ENCODE measurements at places on chromosomes 3 and 15.
A peak's percentile ranks its signal among the peaks of the same experiment; 100 is the strongest.

GRCh38 chr15:95603802-95604201 is 726.7 kb upstream of the NR2F2 start:
- DNase-seq = no peak

DNA sequence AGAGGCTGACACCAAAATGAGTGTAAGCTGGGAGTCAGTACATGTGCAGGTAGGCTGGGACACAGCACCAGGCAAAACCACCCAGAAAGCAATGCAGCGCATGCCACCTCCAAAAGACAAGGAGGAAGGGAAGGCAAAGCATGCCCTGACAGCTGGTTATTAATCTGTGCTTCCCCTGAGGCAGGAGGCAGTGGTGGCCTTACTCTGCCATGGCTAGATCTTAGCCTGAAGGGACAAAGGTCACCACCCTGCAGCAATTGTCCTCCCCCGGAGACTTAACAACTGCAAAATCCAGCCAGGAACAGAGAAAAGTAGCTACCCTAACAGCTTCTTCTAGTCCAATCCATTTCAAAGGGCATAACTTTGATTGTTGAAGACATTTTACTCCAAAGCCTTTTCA is 73.7 kb downstream of the PLD1 start:
- DNase-seq = no peak

DNA sequence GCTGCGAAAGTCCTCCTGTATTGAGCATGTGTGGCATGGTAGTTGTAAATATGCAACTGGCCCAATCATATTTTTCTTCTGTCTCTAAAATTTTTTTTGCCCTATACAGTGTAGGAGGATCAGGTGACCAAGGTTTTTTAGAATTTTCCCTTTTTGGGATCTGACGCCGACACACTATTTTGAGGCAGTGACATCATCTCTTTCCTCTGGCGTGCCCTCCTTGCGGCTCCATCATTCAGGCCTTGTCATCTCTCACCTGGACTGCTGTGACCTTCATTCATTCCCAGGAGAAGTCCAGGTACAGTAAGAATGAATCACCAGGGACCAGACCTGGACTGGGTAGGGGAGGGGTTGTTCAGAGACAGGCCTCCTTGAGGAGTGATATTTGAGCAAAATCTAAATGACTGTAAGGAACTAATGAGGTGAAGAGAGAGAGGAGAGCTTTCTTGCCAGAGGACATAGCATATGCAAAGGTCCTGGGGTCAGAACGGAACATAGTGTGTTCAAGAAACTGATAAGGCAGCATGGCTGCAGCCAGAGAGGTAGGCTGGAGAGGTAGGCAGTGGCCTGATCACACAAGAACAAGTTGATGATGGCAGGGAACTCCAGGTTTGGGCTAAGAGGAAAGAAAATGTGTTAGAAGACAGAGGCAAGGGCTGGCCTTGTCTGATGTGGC is 38.7 kb downstream of the ARNT2 start:
- DNase-seq = no peak

DNA sequence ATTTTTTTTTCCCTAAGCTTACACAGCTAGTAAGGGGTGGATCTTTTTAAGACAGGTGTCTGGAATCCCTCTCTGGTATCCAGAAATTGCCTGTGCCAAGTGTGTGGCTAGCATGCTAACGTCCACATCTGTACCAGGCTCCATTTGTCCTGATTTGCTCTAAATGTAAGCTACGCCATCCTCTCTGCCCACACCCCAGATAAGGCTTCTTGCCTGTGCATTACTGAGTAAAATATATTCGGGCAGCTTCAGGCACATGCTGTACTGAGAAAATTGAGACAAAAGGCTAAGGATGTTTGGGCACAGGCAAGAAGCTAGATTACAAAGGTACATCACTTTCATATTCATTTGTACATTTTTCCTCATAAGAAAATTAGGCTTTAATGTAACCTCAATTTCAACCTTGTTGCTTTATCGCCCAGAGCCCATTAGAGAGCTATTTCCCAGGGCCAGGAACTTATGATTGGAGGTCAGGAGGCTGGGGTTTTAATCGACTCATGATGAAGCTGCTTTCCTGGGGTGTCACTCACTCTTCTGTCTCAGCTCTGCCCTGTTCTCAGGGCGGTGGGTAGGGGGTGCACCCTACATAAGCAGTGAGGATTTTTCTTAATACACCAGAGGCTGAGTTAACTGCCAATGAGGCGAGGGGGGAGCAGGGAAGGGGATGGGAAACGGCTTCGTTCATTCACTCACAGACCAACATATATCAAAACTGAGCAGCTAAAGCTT is 106.3 kb downstream of the RORA start:
- DNase-seq = no peak

- no peak for DNase-seq
Observed at GRCh38 chr15:27214032-27214431, 243.1 kb downstream of the GABRG3 start.

GRCh38 chr15:79765081-79765480 is 131.7 kb downstream of the MTHFS start:
- DNase-seq = no peak

GRCh38 chr3:156691920-156692319 is 17.5 kb downstream of the TIPARP start:
- DNase-seq = peak; percentile 86

DNA sequence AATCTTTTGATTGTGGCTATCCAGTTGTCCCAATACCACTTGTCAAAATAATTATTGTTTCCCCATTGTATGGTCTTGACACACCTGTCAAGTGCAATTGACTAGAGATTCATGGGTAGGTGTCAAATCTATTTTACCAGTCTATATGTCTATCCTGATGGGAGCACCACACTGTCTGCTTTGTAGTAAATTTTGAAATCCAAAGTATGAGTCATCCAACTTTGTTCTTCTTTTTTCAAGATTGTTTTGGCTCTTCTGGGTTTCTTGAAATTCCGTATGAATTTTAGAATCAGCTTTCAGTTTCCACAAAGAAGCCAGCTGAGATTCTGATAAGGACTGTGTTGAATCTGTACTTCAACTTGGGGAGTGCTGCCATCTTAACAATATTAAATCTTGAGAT is 71.9 kb downstream of the CSNK1G1 start:
- peak; percentile 68 for DNase-seq

GRCh38 chr3:129240436-129240835 is 9.0 kb upstream of the COPG1 start:
- peak; percentile 65 for DNase-seq

DNA sequence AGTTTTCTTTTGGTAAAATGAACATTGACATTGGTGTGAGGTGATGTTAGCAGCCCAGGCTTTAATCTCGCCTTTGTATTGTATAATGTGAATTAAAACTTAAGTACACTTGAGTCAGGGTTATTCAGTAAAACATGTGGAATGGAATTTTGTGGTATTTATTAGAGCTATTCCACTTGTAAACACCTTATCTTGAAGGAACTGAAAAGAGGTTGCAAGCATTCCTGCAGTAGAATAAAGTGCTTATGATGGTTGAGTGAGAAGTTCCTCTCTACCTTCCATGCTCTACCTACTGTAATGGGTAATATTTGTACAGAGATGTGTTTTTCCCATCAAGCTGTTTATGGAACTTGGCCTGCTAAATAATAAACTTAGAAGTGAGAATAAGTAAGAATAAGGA is 36.1 kb downstream of the HMG20A start:
- DNase-seq = peak; percentile 26

GRCh38 chr15:67902579-67903009 is 62.7 kb upstream of the RNU6-1 start:
- no peak for DNase-seq

GRCh38 chr3:100783619-100784018 is 74.3 kb downstream of the TFG start:
- no peak for DNase-seq

DNA sequence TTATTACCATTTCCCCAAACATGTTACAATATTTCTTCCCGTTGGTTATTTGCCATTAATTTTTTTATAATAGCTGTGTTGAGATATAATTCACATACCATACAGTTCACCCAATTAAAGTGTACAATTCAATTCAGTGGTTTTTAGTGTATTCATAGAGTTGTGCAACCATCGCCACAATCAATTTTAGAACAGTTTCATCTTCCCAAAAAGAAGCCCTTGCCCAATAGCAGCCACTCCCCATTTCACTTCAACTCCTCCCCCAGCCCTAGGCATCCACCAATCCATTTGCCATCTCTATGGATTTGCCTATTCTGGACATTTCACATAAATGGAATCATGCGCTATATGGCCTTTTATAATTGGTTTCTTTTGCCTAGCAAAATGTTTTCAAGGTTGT is 225.1 kb downstream of the EPHB1 start:
- DNase-seq = no peak

DNA sequence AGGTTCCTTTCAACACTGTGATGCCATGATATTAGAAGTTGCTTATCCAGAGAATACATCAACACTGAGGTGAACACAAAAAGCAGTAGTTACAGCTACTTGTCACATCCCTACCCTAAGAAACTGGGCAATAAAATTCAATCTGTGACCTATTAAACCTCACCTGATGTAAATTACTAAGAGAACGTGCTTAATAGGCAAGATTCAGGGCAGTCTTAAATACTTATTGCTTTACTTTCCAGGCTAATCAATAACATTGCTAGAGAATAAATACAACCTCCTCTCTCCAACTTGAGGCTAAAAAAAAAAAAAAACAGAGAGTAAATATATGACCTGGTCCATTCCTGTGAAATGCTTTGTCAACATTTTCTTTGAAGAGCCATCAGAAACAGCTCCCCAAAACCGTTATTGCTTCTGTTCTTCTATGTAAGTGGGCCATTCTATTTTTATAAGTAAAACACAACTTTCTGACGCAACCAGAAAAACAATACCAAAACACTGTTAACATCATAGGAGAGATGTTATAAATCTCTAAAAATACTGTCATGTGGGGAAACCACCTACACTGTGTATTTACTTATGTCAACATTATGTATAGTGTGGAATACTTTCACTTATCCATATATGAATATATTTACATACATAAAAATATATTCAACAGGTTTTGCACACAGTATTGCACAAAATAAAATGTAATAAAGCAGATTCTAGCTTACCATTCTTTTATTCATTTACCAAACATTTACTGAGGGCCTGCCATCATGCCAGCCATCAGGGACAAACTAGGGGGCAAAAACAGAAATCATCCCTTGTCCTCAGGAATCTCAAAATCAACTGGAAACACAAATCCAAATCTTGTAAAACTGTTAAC is 2.7 kb downstream of the NKIRAS1 start:
- no peak for DNase-seq

DNA sequence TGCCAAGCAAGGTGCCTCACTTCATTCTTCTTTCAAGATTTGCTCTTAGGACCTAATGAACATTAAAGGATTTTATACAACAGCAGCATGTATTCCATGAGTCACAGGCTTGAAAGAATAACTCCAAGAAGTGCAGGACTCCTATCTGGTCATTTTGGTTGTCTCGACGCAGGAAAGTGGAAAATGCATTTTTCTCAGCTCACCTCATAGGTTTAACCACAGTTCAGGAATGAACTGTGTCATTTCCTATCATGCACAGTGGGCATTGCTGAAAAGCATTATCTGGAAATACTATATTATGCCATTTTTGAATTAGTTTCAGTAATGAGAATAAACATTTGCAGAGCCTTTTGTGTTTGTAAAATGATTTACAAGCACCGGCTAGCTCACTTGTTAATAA is 98.7 kb upstream of the BFSP2 start:
- peak; percentile 97 for DNase-seq

- DNase-seq = no peak
Observed at GRCh38 chr3:56874269-56874668, 72.5 kb upstream of the ARHGEF3 start.

DNA sequence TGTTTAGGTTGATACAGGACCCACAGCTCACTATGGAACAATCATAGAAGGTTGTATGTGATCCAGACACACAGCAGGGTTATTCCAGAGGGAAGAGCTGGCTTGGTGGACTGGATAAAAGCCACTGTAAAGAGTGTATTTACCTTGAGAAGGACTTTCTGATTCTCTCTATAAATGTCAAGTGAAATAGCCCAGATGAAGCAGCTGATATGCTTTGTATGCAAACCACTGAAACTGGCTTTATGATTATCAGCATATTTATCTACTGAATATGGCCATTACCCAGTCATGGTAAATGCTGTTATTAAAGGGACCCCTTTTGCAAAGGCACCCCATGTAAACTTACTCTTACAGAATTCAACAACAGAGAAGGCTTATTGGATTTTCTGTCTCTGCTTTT is 28.1 kb downstream of the C3orf80 start:
- DNase-seq = no peak

DNA sequence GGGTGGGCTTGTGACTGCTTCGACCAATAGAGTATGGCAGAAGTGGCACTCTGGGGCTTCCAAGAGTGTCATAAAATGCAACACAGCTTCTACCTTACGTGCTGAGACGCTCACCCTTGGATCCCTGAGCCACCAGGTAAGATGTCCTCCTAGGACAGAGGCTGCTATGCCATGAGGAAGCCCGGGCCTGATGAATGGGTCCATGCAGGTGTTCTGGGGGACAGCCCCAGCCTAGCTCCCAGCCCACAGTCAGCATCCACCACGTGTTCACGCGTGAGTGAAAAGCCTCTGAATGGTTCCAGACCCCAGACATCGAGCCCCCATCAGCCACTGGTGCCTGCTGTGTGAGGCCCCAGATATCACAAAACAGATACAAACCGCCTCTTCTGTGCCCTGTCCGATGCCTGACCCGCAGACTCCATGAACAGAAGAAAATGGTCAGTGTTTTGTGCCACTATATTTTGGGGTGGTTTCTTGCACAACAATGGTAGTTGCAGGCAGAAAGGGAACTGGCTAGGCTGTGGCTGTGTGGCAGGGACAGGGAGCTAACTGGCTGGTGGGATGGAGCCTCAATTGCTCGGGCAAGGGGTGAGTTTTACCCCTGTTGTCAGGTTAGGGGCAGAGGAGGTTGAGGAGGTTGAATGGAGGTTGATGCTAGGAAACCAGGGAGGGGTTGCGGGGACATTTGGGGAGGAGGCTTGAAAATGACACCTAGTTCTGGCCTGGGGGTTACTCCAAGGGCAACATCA is 92.2 kb downstream of the LINGO1 start:
- no peak for DNase-seq

DNA sequence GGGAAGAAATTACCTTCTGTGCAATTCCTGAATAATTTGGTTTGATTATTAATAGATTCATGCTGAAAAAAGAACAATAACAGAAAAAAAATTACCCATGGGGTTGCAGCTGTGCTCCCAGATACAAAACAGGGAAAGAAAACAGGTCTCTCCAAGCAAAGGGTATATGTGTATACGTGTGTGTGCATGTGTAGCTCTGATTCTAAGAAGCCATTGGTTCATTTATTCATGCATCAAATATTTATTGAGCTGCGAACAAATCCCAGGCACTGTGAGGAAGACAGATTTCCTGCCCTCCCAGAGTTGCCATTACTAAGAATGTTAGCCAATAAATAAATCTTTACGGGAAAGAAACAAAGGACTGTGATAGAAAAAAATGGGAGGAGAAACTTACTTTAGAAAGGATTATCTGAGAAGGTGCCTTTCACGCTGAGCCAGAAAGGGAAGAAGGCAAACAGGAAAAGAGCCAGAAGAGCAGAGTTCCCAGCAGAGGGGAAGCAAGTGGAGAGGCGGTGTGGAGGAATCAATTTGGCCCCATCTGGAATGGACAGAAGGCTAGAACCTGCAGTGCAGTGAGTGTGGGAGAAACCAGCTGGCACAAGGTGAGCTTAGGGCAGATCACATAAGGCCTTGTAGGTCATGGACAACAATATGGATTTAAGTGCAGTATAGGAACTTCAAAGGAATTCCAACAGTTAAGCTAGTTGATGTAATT is 20.7 kb downstream of the CHL1 start:
- DNase-seq = no peak

All from M059J (cell line).